ENCODE measurements at places on chromosomes 1 and 21.
A peak's percentile ranks its signal among the peaks of the same experiment; 100 is the strongest.

GRCh38 chr1:242602001-242602400 is 77.5 kb upstream of the PLD5 start:
- DNase-seq: no peak

DNA sequence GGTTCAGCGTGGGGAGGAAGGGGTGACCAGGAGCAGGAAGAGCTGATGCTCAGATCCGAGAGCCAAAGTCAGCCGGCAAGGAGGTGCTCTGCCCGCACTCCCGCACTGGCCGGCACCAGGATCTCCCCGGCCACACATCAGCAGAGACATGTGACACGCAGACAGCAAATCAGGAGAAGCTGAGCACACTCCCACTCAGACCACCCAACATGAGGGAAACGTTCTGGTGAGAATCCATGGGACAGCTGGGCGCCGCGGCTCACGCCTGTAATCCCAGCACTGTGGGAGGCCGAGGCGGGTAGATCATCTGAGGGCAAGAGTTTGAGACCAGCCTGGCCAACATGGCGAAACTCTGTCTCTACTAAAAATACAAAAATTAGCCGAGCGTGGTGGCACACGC is 18.6 kb upstream of the PTTG1IP start:
- DNase-seq: no peak

- DNase-seq: no peak
Measured at GRCh38 chr1:234163267-234163919, 209.9 kb upstream of the COA6 start.

DNA sequence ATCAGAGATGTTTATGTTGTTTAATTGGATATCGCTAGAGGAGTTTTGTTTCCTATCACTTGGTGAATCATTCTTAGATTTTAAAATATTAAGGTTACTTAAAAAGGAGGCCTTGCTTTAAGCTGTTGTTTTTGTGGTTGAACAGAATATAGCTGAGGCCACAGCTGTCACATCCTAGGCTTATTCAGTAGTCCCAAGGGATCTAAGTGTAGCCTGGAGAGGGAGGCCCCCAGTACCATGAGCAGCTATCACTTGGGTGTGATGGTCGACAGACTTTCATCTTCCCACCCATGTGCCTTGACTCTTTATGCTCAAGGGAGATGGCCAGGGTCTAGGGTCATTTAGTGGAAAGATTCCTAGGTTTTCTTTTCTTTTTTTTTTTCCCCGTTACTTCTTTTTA is 278.7 kb downstream of the HHAT start:
- DNase-seq: no peak

DNA sequence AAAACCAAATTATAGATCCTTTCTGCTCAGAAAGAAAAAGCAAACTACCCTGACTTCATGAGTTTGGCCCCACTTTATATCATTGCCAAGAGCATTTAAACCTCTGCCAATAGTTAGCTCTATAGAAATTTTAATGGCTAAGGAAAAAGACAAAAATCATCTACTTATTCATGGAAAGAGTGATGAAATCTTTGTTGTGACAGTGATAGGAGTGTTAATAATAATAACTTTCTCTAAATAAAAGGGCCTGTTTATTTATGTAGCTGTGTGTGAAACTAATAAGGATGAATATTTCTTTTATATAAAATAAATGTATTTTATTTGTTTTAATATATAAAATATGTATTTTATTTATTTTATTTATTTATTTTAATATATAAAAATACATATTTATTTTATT is 6.4 kb downstream of the CHODL start:
- DNase-seq: no peak

- DNase-seq: no peak
Measured at GRCh38 chr1:22889213-22889827, 83.3 kb downstream of the LACTBL1 start.

DNA sequence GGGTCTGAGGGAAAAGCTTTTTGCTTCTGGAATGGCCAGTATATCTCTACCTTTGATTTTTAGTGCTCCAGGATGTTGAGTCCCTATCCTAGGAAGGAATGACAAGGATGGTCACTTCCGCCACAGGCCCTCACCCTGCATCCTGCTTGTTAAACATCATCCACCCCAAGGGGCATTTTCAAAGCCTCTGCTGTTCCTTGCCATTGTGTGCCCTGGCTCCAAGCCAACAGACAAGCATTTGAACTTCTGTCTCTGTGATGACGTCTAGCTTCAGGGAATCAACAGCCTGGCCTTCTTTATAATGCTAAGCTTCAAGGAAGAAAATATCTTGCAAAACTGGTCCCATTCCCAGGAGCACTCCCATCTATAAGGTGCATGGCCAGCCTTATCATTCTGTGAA is 12.3 kb upstream of the JAM2 start:
- DNase-seq: peak; percentile 7

DNA sequence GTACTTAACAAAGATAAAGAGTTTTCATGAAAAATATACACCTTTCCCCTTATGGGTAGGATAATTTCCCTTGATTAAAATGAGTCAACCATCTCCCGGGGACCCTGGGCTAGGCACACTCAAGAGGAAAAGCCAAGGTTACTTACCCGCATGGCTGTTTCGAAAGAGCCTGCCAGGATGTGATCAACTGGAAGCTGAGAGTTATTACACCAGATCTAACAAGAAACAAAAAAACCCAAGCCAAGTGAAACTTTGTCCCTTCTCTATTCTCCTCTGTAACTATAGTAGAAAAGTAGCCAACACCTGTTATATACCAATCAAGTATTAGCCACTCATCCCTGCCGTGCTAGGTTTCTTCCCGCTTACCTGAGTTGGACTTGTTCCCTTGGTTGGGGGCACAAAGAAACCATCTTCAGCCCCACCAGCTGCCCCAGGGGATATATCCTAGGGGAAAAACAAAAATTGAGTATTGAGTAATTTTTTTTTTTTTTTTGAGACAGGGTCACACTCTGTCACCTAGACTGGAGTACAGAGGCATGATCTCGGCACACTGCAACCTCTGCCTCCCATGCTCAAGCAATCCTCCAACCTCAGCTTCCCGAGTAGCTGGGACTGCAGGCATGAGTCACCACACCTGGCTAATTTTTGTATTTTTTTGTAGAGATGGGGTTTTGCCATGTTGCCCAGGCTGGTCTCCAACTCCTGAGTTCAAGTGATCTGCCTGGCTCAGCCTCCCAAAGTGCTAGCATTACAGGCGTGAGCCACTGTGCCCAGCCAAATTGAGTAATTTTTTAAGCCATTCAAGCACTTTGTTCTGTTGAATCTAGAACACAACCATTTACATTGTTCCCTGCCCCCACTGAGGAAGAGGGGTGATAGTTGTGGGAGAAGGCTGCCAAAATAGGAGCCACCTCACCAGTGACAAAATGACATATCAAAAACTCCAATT is 8.4 kb upstream of the PEX19 start:
- DNase-seq: no peak

DNA sequence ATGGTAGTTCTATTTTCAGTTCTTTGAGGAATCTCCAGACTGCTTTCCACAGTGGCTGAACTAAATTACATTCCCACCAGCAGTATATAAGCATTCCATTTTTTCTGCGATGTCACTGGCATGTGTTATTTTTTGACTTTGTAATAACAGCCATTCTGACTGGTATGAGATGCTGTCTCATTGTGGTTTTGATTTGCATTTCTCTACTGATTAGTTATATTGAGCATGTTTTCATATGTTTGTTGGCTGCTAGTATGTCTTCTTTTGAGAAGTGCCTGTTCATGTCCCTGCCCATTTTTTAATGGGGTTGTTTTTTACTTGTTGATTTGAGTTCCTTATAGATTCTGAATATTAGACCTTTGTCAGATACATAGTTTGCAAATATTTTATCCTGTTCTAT is 87.9 kb downstream of the RPS6KC1 start:
- no peak for DNase-seq

GRCh38 chr21:15809818-15810217 is 80.0 kb downstream of the USP25 start:
- no peak for DNase-seq

DNA sequence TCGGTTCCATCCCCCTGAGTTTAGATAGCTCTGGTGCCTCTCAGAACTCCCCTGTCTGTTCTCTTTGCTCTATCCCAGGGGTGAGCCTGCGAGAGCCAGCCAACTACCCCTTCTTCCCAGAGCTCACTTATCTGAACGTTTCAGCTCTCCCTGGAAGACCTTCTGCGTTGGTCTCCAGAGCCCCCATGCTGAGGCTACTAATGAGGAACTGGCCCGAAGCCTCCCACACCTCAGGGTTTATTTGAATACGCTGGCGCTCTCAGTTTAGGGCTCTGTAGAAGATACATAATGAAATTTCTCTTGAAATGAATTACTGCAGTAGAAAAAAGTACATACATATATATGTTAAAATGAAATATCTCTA is 43.5 kb downstream of the TCEANC2 start:
- no peak for DNase-seq

Measured in mucosa of descending colon (tissue), 3 donors.